ENCODE measurements at places on chromosomes 6 and 20.

GRCh38 chr6:52595796-52596130 is 18.9 kb upstream of the TRAM2 start:
- DNase-seq, result no peak

GRCh38 chr6:12601881-12602280 is 114.7 kb upstream of the PHACTR1 start:
- DNase-seq, result no peak

DNA sequence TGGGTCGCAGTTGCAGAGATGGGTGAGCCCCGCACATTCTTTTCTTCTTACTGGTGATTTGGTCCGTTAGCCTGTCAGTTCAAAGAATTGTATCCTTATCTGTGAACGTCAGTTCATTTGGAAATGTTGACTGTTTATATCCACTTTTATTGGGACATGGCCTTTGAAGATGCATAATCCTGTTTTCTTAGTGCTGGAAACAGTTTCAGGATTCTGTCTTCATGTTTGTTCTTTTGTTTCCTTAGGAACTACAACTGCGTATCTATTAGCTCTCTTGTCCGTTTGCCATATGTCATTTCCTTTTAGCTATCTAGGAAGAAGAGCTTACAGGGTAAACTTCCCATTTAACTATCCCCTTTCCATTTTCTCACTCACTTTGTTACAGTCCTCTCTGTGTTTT is 35.0 kb upstream of the TULP1 start:
- DNase-seq, result no peak

DNA sequence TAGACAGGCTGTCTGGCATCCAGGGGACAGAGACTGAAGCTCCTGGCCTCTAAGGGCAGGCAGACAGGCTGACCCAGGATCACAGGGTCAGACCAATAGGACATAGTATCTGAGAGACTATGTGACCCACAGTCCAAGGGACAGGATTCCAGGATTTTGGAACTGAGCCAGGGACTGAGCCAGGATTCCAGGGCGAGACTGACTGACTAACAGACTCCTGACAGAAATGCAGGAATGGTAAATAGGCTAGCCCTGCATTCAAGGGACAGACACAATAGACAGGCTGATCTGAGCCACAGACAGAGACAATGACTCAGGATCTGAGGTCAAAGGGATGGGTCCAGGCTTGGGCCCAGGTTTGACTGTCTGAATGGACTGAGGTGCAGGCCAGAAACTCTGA is 19.8 kb downstream of the XKR7 start:
- no peak for DNase-seq

All from activated CD8-positive, alpha-beta memory T cell treated with anti-CD3 and anti-CD28 coated beads, Interleukin-2, amount 50 U/mL, for 48 hours (primary cell).